ENCODE measurements at places on chromosomes 2 and 18. TPM values are rescaled to one million over a fixed set of nuclear protein-coding genes. Genes with fewer than 3 reads are reported as not detected.

DNA sequence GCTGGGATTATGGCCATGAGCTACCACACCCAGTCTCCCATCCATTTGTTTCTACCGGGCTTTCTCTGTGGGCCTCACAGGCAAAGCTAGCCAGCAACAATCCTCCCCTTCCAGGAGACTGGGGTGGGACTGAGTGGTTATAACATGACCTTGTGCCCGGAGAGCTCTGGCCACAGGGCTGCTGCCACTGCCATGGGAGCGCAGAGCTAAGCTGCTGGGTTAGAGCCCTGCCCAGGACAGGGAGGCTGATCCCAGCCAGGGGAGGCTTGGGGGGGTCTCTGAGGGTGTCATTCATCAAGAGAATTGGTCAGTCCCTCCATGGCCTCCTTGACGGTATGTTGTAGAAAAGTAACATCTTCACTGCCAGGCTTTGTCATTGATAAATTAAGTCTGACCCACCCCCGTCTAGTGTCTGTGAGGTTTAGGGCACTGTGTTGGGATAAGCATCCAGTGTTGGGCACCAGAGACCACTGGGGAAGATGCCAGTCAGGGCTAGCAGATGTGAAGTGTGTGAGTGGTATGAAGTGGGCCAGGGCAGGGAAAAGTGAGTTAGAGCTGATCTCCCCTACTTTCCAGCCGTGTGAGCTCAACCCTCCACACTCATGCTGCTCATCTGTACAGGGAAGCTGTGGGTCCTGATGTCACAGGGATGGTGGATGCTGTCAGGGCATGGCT, 368.4 kb upstream of the HS6ST1 start:
- no peaks in the 10 kb centered on the region for H3K36me3 ChIP-seq
- no peak overlapping the region for H3K4me3 ChIP-seq
- H3K4me1 ChIP-seq: no peaks in the 10 kb centered on the region

GRCh38 chr2:146873646-146874259, 971.1 kb upstream of the ACVR2A start:
- no peaks in the 10 kb centered on the region for H3K36me3 ChIP-seq
- no peak overlapping the region for H3K4me3 ChIP-seq
- no peak overlapping the region for H3K27ac ChIP-seq
- no peaks in the 10 kb centered on the region for H3K27me3 ChIP-seq
- no peaks in the 10 kb centered on the region for H3K4me1 ChIP-seq
- DNase-seq: no peak

- no peak overlapping the region for H3K27ac ChIP-seq
- H3K4me1 ChIP-seq: no peaks in the 10 kb centered on the region
- H3K4me3 ChIP-seq: no peak overlapping the region
- no peak for DNase-seq
- H3K36me3 ChIP-seq: no peaks in the 10 kb centered on the region
Measured at GRCh38 chr2:232332940-232333259, 45.7 kb upstream of the ALPP start.

GRCh38 chr2:144405982-144406788, 113.7 kb downstream of the ZEB2 start:
- DNase-seq: no peak
- no peaks in the 10 kb centered on the region for H3K36me3 ChIP-seq
- no peaks in the 10 kb centered on the region for H3K27me3 ChIP-seq
- H3K4me3 ChIP-seq: no peak overlapping the region

DNA sequence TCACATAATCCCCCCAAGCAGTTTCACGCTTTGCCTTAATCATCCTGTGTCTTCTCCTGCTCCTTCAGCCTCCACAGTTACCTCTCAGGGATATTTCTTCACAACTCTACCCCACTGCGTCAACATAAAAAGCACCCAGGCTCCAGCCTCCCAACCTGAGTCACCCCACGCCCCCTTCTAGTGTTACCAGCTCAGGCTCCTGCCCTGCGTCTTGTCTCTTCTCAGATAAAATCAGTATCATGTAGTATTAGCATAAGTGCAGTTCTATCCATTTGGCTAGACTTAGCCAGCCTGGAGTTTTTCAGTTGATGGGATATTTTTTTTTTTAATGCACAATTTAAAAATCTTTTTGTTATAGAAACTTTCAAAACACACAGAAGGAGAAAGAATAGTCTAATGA, 9.6 kb upstream of the PELI1 start:
- peaks cover 5% of the 10 kb centered on the region for H3K4me1 ChIP-seq
- no peak for DNase-seq
- no peak overlapping the region for H3K27ac ChIP-seq
- H3K36me3 ChIP-seq: no peaks in the 10 kb centered on the region
- no peak overlapping the region for H3K4me3 ChIP-seq

- H3K4me1 ChIP-seq: no peaks in the 10 kb centered on the region
- no peak for DNase-seq
- H3K36me3 ChIP-seq: no peaks in the 10 kb centered on the region
- H3K27ac ChIP-seq: no peak overlapping the region
Measured at GRCh38 chr2:208092093-208092832, 32.1 kb downstream of the CRYGD start.

DNA sequence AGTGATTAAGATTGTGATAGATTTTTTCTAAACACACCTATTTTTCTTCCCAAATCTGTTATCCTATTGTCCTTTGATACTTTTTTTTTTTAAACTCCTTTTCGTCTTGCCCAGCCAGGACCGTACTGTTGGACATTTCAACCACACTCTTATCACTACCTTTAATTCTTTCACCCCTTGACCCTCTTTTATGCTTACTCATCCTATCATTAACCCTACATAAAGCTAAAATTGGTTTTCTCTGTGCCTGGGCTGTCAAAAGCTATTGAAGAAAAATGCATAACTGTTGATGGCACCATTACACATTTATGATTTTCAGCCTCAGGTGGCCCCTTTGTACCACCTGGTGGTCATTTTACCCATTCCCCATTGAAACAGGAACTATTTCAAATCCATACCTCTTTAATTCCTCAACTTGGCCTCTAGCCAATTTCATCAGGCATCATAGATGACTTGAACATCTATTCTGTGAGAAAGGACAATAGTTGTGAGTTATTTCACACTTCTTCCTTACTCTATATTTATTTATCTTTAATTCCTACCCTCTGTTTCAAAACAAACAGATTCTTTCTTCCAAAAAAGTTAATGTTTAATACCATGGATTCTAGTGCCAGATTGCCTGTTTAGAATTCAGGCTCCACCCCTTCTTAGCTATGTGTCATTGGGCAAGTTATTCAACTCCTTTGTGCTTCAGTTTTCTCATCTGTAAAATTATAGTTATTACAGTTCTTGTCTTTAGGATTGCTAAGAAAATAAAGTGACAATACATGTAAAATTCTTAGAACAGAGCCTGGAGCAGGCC, 258.6 kb downstream of the CAMKMT start:
- DNase-seq: no peak
- H3K36me3 ChIP-seq: no peaks in the 10 kb centered on the region
- no peak overlapping the region for H3K4me3 ChIP-seq
- H3K4me1 ChIP-seq: peaks cover 15% of the 10 kb centered on the region
- H3K27me3 ChIP-seq: no peaks in the 10 kb centered on the region

GRCh38 chr18:2171840-2172625, 399.3 kb downstream of the METTL4 start:
- no peaks in the 10 kb centered on the region for H3K27me3 ChIP-seq
- DNase-seq: no peak
- H3K36me3 ChIP-seq: no peaks in the 10 kb centered on the region
- H3K27ac ChIP-seq: no peak overlapping the region
- H3K4me1 ChIP-seq: no peaks in the 10 kb centered on the region
- H3K4me3 ChIP-seq: no peak overlapping the region

GRCh38 chr2:77962943-77963342, 440.8 kb upstream of the LRRTM4 start:
- H3K4me3 ChIP-seq: no peak overlapping the region
- no peak overlapping the region for H3K27ac ChIP-seq
- no peaks in the 10 kb centered on the region for H3K4me1 ChIP-seq
- no peaks in the 10 kb centered on the region for H3K27me3 ChIP-seq
- no peaks in the 10 kb centered on the region for H3K36me3 ChIP-seq

GRCh38 chr2:123976054-123976648, 48.9 kb upstream of the CNTNAP5 start:
- no peaks in the 10 kb centered on the region for H3K4me1 ChIP-seq
- no peak overlapping the region for H3K4me3 ChIP-seq

DNA sequence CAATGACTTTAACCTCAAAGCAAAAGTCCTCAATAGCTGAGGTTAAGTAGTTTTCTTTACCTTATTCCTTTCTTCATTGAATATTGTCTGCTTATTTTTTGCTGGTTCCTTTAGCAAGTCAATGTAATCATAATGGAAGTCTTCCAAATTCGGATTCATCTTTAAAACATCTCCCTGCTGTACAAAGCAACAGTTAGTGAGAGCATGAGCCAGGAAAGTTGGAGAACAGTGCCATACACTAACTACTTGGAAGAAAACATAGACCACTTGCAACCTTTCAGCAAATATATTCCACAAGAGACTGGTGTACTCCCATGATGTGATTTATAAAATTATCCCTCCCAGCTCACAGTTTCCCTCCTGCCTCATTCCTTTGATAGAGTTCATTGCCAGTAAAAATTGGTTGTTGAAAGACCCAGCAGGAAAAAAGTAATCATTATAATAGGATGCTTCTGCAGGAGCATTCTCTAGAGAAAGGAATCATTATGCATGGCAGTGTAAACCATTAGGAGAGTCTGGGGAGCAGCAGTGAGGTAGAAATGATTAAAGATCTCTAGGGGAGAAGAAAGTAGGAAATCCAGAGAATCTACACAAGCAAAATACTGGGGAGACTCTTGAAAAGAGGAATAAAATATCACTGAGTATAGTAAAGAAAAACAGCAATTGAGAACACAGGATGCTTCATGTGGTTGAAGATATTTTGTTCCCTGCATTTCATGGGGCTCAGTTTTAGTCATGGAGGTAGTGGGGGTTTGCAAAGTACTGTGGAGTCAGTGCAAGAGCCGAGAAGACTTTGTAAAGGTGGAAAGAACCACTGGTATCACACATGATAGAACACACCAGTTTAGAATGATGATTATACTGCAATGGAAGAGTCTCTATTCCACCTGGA, 38.6 kb upstream of the TTN start:
- DNase-seq: no peak
- no peak overlapping the region for H3K4me3 ChIP-seq
- H3K27me3 ChIP-seq: no peaks in the 10 kb centered on the region
- peak overlapping the region; percentile 76 for H3K27ac ChIP-seq

GRCh38 chr2:172834881-172835280, 99.2 kb downstream of the RAPGEF4 start:
- no peaks in the 10 kb centered on the region for H3K27me3 ChIP-seq
- DNase-seq: no peak

DNA sequence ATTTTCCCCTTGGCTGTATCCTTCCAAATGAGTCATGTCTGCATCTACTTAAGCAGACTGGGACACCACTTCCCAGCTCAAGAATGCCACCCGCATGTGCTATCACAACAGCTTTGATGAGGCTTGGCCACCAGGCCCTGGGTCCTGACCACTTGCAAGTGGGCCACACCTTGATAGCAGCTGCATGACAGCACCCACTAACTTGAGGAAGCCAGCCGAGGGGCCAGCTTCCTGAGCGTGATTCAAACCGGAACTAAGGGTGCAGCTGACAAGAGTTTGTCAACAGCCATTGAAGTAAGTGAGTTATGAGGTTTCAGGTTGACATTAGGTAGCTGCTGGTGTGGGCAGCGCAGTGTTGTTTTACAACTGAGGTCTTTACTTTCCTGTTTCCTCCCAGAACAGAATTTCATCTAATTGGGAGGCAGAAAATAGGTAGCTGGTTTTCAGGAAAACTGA, 54.4 kb downstream of the EPHA4 start:
- DNase-seq: peak; percentile 11
- no peaks in the 10 kb centered on the region for H3K36me3 ChIP-seq
- H3K4me1 ChIP-seq: peaks cover 40% of the 10 kb centered on the region
- peak overlapping the region; percentile 37 for H3K27ac ChIP-seq
- H3K4me3 ChIP-seq: no peak overlapping the region

GRCh38 chr2:204258890-204259289, 286.4 kb upstream of the PARD3B start:
- H3K4me1 ChIP-seq: peaks cover 5% of the 10 kb centered on the region
- no peaks in the 10 kb centered on the region for H3K27me3 ChIP-seq
- no peak overlapping the region for H3K27ac ChIP-seq
- H3K4me3 ChIP-seq: no peak overlapping the region
- no peaks in the 10 kb centered on the region for H3K36me3 ChIP-seq

DNA sequence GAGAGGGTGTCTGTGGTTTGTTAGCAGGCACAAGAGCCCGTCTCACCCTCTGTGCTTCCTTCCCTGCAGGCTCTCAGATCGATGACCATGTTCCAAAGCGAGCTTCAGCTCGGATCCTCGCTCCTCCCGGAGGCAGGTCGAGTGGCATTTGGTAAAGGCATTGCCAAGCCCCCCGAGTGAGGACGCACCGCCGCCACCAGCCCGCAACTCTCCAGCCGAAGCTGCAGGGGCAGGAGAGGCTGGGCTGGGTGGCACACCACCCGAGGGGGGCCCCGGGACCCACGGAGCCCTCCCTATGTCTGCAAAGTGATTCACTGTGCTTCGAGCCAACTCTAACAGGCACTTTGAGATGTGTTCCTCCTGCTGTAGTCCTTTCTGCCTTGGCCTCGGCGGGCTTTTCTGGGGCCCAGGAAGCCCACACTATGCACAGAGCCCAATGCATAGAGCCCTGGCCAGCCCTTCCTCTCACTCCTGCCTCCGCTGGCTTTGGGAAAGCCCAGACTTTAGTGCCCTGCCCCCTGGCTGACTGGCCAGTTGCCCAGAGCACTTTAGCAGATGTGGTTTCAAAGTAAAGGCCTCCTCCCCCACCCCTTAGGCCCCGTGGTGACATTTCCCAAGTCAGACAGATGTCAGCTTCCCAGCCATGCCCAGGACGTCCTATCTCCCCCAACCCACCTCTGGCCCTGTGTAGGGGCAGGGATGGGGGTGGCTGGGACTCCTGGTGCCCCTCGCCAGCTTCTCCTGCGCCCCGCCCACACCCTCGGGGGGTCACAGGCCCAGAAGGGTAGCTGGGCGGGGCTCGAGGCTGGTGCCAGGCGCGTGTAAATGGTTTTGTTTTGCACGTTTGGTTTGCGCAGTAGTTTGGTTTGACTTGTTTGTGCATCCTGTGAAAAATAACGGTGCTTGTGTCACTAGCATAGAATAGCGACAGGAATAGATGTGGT, 23.3 kb upstream of the MAPRE3 start:
- peak; percentile 38 for DNase-seq
- H3K36me3 ChIP-seq: no peaks in the 10 kb centered on the region
- H3K4me1 ChIP-seq: peaks cover 6% of the 10 kb centered on the region
- no peak overlapping the region for H3K4me3 ChIP-seq

Gene ANKRD23
- 642 TPM for total RNA-seq

Gene SP140
- total RNA-seq: not detected
